RCC 7860 (cell line): ENCODE measurements at places on chromosomes 11 and 22.
A peak's percentile ranks its signal among the peaks of the same experiment; 100 is the strongest.

- no peak for DNase-seq
Observed at GRCh38 chr11:35523331-35523768, 2.1 kb downstream of the PAMR1 start.

DNA sequence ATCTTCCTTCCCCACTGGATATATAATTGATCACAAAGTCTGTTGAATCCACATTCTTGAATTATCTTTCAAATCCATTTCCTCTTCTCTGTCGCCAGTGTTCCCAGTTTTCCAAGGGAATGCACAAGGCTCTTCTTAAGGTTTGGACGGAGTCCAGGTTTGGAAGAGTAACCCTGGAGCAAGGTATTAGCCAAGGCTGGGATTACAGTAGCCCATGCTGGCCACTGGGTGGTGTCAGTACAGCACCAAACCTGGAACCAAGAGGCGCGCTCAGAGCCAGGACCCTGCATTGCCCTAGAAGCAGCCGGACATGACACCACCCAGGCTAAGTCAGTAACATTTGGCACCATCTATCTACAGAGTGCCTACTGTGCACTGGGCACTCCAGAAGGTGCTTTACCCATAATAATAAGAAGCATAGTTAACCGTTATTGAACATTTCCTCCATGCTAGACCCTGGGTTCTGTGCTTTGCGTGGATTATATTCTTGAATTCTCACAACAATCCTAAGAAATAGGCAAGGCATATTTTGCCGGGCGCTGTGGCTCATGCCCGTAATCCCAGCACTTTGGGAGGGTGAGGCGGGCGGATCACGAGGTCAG is 48.0 kb upstream of the CLPB start:
- DNase-seq, result peak; percentile 57

DNA sequence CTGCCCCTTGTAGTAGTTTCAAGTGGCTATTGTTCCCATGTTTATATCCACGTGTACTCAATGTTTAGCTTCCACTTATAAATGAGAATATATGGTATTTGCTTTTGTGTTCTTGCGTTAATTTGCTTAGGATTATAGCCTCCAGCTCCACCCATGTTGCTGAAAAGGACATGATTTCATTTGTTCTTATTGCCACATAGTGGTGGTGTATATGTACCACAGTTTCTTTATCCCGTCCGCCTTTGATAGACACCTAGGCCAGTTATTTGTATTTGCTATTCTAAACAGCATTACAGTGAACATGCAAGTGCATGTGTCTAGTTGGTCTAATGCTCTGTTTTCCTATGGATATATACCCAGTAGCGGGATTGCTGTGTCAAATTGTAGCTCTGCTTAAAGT is 6.8 kb downstream of the OR51B2 start:
- DNase-seq, result no peak

DNA sequence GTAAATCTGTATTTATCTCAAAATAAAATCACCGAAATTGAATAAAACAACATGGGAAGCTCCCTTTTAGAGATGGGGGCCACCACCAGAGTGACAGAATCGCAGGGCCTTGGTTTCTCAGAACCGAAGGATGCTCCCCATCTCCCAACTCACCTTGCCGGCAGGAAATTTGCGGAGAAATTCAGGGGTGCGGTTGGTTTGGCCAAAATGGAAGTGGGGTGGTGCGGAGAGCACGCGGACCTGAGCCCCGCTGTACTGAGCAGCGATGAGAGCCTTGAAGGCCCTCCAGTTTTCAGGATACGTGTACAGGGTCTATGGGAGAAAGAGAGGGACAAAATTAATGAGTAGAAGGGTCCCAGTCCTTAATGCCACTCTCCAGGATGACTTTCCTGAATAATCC is 1.3 kb downstream of the EEF1G start:
- DNase-seq, result no peak

DNA sequence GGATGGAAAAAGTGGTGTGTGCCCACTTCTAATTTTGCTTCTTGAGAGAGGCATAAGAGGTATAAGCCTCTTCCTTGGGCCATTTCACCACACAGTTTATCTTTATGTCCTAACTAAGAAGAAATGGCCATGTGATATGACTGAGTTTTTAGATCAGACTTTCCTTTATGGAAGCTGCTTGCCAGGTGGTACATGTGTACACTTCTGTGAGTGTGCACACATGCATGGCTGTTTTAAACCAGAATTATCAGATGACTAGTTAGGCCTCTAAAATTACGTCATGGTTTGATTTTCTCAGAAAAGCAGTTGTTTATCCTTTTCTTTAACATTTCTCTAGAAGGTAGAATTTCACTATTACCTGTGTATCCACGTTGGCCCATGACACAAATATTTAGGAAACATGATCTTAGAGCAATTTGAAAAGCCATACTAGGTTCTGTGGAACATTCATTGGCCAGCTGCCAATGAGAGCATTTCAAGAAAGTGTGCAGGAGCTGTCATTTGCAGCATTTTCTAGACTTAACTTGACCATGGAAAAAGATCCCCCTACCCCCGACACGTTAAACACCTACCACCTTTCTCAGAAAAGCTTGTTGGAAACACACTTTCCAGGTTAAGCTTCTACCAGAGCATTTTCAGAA is 109.2 kb upstream of the GAL start:
- no peak for DNase-seq

- DNase-seq, result no peak
Observed at GRCh38 chr11:122154227-122154626, 38.2 kb upstream of the BLID start.

DNA sequence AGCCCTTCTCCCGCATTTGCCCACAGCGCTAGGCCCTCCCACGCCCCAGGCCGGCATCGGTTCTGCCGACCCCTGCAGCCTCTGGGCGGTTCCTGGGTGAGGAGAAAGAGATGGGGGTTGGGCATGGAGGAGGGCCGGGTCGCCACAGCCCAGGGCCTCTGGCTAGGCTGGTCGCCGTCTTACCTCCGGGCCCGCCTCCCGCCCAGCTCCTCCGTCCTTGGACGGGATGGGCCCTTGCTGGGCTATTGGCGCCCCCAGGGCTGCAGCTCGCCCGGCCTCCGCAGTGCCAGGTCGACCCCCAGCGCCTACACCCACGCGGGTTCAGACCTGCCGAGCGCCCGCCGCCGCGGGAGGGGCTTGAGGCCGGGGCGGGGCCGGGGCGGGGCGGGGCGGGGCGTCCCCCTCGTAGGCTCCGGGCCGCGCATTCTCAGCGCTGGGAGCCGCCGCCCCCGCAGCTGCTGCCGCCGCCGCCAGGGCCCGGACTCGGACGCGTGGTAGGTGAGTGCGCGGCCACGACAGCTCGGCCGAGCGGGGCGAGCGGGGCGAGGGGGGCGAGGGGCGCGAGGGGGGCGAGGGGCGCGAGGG is at the start of gene CD151:
CD151 (plus strand) TSS at position 424 of the 585 bp plus-strand sequence. CDS start 3,118 bp downstream, outside the sequence.
- peak; percentile 59 for DNase-seq

- no peak for DNase-seq
Observed at GRCh38 chr11:8234910-8235309, 28.8 kb downstream of the LMO1 start.

- DNase-seq, result no peak
Observed at GRCh38 chr11:62273789-62274275, 3.9 kb downstream of the SCGB2A2 start.

DNA sequence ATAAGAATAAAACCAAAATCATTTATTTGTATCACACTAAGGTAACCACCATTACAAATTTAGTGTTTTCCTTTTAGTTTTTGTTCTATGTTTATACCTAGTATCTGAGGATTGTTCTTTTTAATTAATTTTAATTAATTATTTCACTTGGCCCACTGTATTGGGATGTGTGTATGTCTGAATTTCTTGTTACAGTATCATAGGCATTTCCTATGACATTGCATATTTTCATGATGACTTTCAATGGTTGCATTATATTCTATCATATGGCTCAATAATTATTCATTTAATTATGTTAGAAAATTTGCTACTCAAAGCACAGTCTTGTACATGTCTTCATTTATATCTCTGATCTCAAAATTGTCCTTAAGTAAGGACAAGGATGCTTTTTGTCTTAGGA is 41.0 kb downstream of the C11orf71 start:
- no peak for DNase-seq

- no peak for DNase-seq
Observed at GRCh38 chr11:1015826-1016545, 20.5 kb downstream of the MUC6 start.

- no peak for DNase-seq
Observed at GRCh38 chr22:33324228-33324627, 266.0 kb upstream of the SYN3 start.

DNA sequence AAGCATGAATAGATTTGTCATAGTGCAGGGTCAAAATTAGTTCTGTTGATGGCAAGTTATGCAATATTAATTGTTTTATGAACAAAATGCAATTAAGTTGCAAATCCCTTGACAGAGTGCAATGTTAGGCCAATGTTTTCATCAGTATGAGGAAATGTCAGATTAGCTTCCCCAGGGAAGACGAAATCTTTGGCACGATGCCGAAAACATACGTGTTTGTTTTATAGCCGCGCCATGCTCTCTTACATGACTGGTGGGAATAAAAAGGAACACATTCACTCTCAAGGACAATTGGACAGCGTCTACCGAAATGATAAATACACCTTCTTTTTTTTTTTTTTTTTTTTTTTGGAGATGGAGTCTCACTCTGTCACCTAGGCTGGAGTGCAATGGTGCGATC is 27.0 kb downstream of the MFNG start:
- no peak for DNase-seq

- DNase-seq, result no peak
Observed at GRCh38 chr11:113334183-113334582, 19.8 kb downstream of the TTC12 start.

DNA sequence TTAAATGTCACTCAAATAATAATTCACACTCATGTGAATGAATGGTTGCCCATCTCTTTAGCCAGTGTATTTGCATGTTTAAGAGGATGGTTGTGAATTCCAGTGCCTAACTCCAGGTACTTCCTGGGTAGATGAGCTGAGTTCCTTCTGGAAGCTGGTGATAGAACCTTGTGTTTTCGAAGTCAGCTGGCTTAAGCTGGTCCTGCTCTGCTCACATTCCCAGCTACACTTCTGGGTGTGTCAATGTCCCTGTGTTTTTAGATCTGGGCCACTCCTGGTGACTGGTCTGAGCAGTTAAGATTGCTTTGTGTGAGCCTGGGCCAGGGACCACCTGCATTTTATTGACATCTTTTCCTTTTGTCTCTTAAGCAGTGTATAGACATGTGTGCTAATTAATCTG is 10.6 kb downstream of the TEAD1 start:
- DNase-seq, result no peak

GRCh38 chr11:61916737-61917333 is 531 bp downstream of the RAB3IL1 start:
- no peak for DNase-seq

DNA sequence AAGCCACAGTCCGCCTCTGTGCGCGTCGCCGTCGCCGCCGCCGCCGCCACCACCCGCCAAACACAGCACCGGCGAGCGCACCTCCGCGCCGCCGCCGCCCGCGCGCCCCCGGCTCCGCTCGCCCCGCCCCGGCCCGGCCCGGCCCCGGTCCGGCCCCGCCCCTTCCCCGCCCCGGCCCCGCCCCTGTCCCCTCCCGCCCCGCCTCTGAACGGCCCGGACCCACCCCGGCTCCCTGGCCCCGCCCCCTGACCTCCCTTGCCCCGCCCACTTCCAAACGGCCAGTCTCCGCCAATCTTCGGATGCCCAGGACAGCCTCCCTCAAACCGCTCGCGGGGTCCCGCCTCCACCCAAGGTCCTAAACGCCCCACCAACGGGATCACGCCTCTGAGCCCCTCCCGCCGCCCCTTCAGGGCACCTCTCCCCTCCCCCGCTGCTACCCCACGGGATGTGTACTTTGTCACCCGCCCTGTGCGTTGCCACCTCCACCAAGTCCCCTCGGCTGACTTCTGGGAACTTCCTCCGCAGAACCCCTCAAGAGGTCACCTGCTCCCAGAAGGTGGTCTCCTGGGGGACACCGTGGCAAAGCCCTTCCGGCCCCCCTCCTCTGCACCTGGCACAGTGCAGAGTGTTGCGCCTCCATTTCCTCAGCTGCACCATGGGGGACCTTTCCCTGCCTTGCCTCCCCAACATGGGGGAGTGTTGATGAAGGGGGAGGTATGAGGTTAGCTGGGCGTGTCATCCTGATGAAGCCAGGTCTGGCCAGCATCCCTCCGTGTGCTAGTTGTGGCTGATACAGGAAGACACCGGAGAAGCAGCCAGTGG is at the start of gene KIAA0930:
KIAA0930 (minus strand) TSS at position 85 of the 822 bp plus-strand sequence. CDS start 191 bp downstream, outside the sequence.
- DNase-seq, result peak; percentile 25

DNA sequence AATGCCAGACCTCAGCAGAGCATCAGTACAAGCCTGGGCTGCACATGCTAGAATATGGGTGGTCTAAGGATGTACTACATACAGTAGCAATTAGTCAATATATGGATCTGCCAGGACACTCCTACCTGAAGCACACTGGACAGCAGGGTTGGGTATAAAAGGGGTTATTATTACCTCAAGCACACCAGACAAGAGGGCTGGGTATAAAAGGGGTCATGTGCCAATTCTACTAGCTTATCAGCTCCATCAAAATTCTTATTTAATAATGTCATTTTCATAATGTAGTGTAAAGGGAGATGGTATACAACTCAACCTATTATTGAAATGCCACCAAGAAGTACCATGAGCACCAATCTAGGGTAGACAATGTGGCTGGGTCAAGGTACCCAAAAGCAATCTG is 44.7 kb upstream of the PRODH start:
- DNase-seq, result no peak

DNA sequence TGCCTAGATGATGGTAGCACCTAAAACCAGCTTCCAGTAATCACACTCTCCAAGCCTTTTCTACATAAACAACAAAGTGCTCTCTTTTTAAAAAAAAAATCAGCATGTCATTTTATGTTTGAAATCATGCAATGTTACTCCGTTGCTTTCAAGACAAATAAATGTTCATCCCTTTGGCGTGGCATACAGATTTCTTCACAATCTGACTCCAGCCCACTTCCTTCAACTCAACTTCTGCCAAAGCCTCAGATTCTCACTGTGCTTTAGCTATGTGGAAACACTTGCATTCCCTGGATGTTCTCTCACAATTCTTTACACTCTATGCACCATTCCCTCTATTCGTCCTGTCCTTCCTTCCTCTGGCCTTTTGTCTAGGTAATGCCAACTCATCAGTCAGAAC is 206.3 kb upstream of the BLID start:
- no peak for DNase-seq

DNA sequence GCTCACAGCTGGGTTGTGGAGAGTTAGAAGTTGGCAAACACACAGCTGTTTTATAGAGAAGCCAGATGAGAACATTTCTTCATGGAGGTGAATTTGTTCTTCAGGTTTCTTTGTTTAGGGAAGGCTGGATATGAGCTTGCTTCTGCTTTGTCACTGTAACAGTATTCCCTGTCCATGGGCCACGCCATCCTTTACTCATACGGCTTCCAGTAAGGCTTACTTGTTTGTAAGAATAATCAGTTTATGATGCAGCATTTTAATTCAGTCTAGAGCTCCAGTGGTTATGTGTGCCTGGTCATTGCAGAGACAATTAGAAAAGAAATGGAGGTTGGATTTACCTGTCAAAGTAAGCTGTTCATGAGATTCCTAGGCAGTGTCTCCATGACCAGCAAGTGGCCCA is 131.8 kb downstream of the TRIM44 start:
- no peak for DNase-seq

DNA sequence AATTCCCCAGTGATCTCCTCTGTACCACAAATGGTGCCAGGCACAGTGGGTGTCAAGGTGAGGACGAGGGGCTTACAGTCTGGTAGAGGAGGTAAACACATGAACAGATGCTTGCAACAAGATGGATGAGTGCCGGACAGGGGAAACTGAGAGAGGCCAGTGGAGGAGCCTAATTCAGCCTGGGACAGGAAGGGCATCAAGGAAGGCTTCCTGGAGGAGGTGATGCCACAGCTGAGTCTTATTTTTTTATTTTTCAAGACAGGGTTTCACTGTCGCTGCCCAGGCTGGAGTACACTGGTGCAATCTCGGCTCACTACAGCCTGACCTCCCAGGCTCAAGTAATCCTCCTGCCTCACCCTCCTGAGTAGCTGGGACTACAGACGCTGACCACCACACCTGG is 18.8 kb upstream of the NEFH start:
- no peak for DNase-seq
